ENCODE measurements at places on chromosomes 13 and 19. TPM values are rescaled to one million over a fixed set of nuclear protein-coding genes. Genes with fewer than 3 reads are reported as not detected.

Gene PCP2
- total RNA-seq = 0.32 TPM

Gene EEF2
- 3,796 TPM for total RNA-seq

Gene ZNF99
- not detected for total RNA-seq

- H3K4me1 ChIP-seq = no peaks in the 10 kb centered on the region
- H3K27me3 ChIP-seq = no peaks in the 10 kb centered on the region
- DNase-seq = no peak
- no peaks in the 10 kb centered on the region for H3K36me3 ChIP-seq
- H3K4me3 ChIP-seq = no peak overlapping the region
Measured at GRCh38 chr13:71079638-71080037, 787.4 kb downstream of the DACH1 start.

- H3K36me3 ChIP-seq = no peaks in the 10 kb centered on the region
- no peak for DNase-seq
- H3K27me3 ChIP-seq = peaks cover 18% of the 10 kb centered on the region
- H3K27ac ChIP-seq = no peak overlapping the region
- H3K4me3 ChIP-seq = no peak overlapping the region
Measured at GRCh38 chr13:111640476-111640875, 320.0 kb downstream of the TEX29 start.

- H3K27me3 ChIP-seq = no peaks in the 10 kb centered on the region
- H3K4me3 ChIP-seq = no peak within 1 kb of the TSS
- H3K36me3 ChIP-seq = no peaks in the 10 kb centered on the region
- H3K4me1 ChIP-seq = no peaks in the 10 kb centered on the region
Measured at GRCh38 chr19:51034704-51035103, at the start of gene KLK12. Gene KLK12, minus strand, starts transcription at chr19:51035002. Its CDS starts 381 bp downstream, at chr19:51034621.

All from HCT116 (cell line).